ENCODE measurements at places on chromosomes 4 and X.

DNA sequence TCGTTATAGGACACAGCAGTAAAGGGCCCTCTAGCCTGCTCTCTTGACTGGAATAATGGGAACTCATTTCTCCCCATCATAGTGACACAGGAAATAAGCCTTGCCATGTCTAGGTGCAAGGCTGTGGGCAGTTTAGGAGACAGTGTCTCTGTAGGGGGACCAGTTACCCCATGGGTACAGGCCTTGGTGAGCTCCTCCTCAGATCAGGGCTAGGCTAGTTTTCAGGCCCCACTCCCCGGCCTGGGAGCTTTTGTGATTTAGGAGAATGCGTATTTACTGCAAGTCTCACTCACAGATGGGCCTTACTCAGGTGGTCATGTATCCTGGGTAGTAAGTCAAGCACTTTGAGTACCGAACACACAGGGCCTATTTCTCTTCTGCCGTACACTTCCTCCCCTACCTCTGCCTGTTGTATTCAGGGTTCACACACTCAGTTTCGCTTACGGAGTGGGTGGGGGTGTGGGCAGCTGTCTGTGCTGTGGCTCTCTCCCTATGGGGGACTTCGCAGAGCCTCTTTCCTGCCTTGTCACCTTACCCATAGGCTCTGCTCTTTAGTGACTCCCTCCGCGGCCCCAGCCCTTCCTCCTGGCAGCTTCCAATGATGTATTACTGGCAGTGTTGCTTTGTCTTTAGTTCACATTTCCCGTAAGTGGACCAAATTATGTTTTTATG is 34.2 kb downstream of the FAM193A start:
- no peak for DNase-seq

DNA sequence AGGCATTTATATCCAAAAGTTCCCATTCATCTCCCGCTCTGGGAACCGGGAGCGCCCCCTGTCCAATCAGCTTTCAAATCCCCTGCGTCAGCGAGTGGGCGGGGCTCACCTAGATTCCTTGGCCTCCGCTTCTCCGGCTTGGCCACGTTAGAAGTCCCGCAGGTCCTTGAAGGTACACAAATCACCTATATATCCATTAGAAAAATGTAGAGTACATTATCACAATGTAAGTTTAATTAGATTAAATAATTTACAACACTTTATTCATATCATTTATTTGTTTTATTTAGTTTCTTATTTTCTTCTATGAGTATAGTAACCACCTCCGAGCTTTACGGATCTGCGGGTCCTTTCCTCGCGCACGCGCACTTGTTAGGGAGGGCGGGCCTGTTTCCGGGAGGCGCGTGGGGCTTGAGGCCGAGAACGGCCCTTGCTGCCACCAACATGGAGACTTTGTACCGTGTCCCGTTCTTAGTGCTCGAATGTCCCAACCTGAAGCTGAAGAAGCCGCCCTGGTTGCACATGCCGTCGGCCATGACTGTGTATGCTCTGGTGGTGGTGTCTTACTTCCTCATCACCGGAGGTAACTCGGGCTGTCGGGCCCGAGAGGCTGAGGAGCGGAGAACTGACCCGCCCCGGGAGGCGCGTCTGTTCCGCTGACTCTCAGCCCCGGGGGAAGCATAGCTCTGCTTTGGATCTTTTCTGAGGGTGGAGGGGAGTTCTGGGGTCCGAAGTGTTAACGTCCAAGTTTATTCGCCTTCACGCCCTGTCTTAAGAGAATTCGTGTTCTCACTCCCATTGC is at the start of gene OSTC:
OSTC (plus strand) TSS at position 388 of the 802 bp plus-strand sequence; CDS start at position 445, 57 bp downstream.
- DNase-seq: peak; percentile 98

- no peak for DNase-seq
These were observed 82.8 kb upstream of the VEGFC start for GRCh38 chr4:176875446-176875930.

DNA sequence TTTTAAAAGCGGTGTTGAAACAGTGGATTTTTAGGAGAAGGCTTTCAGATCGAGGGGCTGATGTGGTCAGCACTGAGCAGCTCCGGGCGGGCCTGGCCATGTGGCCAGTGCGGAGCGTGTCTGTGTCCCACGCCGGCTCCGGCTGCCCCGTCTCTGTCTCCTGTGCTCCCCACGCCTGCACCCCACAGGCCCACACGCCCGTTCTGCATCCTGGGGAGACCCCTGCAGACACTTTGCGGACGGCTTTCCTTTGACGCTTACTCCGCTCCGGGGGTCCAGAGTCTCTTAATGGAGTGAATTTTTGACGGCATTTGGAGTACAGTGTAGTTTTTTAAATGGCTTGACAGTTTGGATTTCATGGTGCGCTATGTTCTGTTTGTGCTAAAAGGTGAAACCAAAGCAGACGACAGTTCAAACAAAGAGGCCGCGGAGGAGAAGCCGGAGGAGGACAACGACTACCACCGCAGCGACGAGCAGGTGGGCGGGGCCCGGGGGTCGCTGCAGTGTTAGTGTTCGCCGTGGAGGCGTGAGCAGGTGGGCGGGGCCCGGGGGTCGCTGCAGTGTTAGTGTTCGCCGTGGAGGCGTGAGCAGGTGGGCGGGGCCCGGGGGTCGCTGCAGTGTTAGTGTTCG is 38.7 kb downstream of the PCGF3 start:
- DNase-seq: no peak

- DNase-seq: peak; percentile 80
These were observed 25.2 kb downstream of the TAF7L start for GRCh38 chrX:101265869-101266428.

DNA sequence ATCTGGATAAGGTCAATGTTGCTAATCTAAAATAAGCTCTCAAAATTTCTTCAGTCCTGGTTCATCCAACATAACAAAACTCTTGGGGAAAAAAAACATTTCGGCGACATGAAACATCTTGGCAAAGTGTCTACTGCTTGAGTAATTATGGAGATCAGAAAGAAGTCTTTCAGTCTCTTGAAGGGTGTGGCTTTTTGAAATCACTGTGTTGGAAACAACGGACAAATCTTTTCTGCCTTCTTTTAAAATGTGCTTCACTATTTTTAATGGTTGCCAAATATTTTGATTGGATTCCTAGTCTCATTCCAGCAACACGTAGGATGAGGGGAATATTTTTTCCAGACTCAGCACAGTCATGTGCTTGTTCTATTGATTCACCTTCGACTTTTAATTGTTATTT is 138.6 kb downstream of the KLHL8 start:
- DNase-seq: no peak

DNA sequence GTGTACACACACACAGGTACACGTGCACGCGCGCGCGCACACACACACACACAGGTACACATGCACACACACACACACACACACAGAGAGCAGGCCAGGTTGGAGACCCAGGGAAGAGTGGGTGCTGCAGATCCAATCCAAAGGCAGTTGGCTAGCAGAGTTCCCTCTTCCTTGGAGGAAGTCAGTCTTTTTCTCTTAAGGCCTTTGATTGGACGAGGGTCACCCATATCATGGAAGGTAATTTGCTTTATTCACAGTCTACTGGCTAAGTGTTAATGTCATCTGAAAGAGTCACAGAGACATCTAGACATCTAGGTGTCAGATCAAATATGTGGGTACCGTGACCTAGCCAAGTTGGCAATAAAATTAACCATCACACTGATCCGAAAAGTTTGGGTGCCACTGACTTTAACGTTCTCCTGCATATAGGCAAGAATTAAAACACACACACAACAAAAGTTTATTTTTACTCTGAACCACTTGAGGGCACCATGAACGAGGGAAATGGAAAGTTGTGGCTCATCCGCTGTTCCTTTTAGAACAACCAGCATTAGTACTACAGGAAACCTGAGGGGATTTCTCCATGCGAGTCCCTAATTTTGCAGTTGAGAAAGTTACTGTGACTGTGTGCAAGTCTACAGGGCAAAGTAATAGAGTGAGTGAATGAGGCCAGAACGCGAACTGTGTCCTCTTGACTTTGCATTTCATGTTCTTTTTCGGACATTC is 66.0 kb upstream of the STOX2 start:
- DNase-seq: peak; percentile 33

DNA sequence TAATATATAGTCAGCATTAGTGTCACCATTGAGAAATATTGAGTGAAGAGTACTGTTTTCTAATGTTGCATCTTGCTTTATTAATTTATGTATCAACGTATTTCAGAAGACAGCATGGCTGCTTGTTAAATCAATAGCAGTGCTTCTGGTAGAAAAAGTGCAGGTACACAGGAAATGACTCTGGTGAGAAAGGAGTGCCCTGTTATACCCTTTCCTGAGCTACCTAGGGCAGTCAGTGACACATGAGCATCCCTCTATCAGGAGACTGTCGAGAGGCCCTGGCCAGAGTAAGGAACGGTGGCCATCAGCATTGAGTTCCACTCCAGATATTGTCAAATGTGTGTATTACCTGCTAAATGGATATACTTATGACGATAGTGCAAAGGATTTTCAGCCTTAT is 42.1 kb downstream of the SCML1 start:
- no peak for DNase-seq

DNA sequence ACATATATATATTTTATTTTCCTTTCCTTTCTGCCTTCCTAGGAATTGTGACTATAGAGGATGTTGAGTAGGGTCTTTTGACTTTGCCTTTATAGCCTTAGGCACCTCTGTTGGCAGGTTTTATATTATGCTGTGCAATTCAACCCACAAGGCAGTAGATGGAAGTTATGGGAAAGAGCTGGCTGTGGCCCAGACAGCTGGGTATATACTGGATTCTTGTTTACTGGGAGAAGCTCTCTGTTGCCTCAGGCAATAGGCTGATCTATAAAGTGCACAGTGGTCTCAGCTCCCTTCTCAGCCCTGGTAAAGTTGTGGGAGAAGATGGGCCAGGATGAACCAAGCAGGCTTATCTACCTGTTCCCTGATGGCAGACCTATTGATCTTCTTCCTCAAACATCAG is 342.0 kb downstream of the GBA3 start:
- DNase-seq: no peak

GRCh38 chr4:19382993-19383756 is 868.5 kb upstream of the SLIT2 start:
- peak; percentile 17 for DNase-seq

DNA sequence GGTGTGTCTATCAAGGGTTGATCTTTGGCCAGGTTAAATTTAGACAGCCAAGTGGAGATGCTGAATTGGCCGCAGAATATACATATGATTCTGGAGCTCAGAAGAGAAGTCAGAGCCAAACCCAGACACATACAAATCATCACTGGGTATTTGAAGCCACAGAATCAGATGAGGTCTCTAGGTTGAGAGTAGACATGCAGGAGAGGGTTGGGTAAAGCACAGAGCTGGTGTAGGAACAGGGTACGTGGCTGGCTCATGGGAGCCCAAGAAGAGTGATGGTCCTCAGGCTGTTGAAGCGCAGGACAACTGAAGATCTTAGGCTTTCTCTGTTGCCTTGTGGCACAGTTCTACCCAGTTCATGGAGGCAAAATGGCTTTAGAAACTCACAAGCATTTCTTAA is 37.7 kb downstream of the ADAMTS3 start:
- DNase-seq: no peak

DNA sequence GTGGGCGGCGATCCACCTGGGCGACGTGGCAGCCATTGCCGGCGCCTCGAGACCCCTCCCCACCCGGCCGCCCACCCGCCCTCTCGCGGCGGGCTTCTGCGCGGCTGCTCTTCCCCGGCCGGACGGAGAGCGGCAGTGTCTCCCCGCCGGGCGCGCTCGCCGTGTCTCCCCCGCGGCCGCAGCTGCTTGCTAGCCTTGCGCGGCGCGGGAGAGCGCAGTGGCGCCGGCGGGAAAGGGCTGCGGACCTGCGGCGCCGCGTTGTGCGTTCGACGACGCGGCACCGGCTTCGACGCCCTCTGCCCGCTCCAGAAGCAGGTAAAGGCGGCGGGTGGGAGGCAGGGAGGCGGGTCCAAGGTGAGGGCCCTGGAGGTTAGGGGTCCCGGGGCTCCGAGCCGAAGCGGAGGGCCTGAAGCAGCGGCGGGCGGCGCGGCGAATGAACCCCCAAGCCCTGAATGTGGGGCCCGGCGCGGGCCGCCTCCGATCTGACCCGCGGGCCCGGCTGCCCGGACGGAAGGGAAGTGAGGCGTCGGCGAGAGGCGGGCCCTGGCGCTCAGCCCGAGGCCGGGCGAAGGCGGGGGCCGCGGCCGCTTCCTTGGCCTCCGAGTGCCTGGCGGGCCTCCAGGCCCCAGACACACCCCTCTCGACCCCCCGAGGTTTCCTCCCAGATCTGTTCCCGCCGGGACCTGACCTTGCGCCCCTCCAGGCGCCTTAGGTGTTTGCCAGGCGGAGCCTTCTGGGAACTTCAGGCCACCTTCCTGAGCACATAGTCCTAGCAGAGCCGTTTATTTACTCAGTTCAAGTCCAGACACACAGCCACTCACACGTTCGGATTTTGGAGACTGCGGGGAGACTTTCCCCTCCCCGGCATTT is at the start of gene N4BP2:
N4BP2 (plus strand) TSS at position 135 of the 870 bp plus-strand sequence. CDS start 40,491 bp downstream, outside the sequence.
- peak; percentile 84 for DNase-seq

- no peak for DNase-seq
These were observed 43.5 kb upstream of the CITED1 start for GRCh38 chrX:72349190-72349589.

GRCh38 chr4:1994938-1995337 is 13.8 kb downstream of the NELFA start:
- no peak for DNase-seq

GRCh38 chrX:155035688-155036087 is 9.0 kb downstream of the FUNDC2 start:
- DNase-seq: no peak

DNA sequence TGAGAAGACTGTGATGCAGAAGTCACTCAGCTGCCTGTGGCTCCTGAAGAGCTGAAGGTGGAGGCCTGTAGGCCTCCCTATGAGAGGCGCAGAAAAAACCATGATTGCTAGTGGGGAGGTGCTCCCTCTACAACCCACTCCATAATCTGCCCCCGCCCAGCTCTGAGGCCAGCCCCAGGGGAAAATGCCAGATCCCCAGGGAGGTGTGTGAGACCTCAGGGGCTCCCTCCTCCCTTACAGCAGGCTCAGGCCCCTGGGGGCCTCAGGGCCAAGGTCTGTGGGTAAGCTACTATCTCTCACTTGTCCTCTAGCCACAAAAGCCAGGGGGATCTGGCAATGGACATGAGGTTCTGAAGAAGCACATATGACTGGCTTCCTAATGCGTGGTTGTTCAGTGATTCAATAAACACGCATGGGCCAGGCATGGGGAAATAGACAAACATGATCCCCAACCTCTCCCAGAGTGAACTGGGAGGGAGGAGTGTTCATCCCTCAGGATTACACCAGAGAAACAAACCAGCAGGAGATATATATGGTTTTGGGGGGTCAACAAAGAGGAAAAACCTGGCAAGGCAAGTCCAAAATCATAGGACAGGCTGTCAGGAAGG is 51.0 kb upstream of the MTM1 start:
- DNase-seq: peak; percentile 3

GRCh38 chr4:47668810-47669408 is 169.0 kb downstream of the CORIN start:
- DNase-seq: peak; percentile 52

GRCh38 chr4:140213749-140214148 is 59.8 kb upstream of the MAML3 start:
- DNase-seq: peak; percentile 10

- DNase-seq: no peak
These were observed 55.7 kb downstream of the TBC1D14 start for GRCh38 chr4:6965329-6965728.

Measured in mesenchymal stem cell (in vitro differentiated cells and primary cell).